ENCODE measurements at places on chromosomes 13 and 19.

DNA sequence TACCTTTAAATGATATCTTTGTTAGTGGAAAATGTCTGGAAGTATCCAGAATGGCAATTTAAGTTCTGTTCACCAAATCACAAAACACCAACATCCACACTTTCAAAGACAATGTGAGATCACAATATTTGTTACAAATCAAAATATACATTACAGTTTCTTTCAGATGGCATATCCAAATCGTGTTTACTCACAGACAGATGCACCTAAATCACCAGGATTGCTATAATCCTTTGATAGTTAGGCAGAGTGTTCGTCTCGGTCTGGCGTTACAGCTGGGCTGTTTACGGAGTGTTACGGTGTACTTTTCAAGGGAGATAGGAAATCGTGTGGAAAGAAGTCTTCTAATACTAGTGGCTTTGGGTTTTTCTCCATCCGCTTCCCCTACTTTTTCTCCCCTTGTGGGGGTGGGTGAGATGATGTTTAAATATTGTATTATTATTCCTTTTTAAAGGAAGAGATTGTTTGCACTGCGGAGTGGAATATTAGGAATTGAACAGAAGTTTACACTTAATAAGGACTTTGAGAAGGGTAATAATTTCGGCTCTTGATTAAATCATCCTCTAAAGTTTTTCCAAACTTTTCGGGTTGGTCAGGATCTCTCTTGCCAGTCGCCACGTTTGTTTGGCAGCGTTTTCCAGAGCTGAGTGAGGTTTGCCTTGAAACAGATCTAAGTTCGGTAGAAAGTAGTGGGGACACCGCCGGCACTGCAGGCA lies 1.8 kb downstream of the MAB21L1 start:
- DNase-seq: no peak

DNA sequence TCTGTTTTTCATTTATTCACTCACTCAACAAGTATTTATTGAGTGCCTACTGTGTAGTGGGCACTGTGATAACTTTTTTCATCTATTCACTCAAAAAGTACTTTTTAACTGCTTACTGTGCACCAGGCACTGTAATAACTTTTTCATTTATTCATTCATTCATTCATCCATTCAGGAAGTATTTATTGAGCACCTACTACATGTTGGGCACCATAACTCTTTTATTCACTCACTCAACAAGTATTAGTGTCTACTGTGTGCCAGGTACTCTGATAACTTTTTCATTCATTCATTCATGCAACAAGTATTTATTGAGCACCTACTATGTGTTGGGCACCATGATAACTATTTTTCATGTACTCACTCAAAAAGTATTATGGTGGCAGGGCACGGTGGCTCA lies 6.9 kb downstream of the CIB3 start:
- DNase-seq: no peak

GRCh38 chr19:28508666-28509065 lies 704.3 kb downstream of the UQCRFS1 start:
- no peak for DNase-seq

DNA sequence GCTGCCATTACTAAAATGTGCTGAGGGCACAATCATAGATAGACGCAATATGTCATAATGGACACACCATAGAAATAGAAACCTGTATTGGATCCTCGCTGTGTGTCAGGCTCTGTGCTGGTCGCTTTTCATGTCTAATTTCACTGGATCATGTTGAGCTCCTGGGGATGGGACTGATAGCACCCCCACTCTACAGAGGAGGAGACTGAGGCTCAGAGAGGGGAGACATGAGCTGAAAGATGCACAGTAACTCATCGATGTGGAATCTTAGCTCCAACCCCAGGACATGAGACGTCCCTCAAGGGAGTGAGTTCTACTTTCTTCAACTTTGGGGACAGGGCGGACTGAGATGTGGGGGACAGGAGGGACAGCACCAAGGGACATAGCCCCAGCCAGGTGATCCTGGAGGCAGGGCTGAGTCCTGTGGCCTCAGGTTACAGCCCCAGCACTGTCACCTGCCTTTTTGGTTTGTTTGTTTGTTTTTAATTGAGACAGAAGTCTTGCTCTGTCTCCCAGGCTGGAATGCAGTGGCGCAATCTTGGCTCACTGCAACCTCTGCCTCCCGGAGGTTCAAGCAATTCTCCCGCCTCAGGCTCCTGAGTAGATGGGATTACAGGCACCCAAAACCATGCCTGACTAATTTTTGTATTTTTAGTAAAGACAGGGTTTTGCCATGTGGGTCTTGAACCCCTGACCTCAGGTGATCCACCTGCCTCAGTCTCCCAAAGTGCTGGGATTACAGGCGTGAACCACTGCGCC lies 6.6 kb upstream of the GIPC1 start:
- no peak for DNase-seq

GRCh38 chr13:55160867-55161266 lies 1979.9 kb upstream of the PRR20A start:
- DNase-seq: no peak

GRCh38 chr19:54102421-54103169 lies at the start of gene NDUFA3:
NDUFA3 (plus strand) TSS chr19:54102855; CDS start chr19:54102879, 24 bp downstream.
- DNase-seq: peak; percentile 99

- no peak for DNase-seq
These were observed 51.7 kb downstream of the RXFP2 start for GRCh38 chr13:31790992-31791391.

- peak; percentile 48 for DNase-seq
These were observed 270.4 kb downstream of the ENOX1 start for GRCh38 chr13:43516401-43516833.

Data from lower leg skin (tissue), 4 donors.